Mesothelial cell of epicardium (in vitro differentiated cells): ENCODE measurements at places on chromosomes 1 and 21. TPM values are rescaled to one million over a fixed set of nuclear protein-coding genes. Genes with fewer than 3 reads are reported as not detected.

GRCh38 chr1:151963288-151963687, 30.4 kb downstream of the S100A10 start:
- DNase-seq, result no peak

GRCh38 chr1:234386122-234386521, 12.9 kb downstream of the COA6 start:
- no peak for DNase-seq

GRCh38 chr1:92728697-92729096, 56.2 kb downstream of the EVI5 start:
- DNase-seq, result no peak

GRCh38 chr1:37476460-37477197, 2.2 kb downstream of the ZC3H12A start:
- DNase-seq, result no peak

DNA sequence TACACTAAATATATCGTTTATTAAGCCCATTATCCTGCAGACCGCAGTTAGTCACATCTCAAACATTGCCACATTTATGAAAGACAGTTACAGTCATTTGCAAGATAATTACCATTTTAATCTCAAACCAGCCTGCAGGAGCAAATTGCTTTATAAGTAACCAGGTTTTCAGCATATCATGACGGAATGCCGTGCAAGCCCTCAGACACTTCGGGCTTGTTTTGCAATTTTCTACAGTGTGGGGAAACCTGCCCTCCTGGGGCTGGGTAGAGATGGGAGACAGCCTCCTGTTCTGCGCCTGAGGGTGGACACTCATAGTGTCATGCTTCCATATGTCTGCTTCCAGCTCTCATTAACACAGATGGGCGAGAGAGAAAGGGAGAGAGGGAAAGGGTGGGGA, 563.9 kb downstream of the NPHP4 start:
- no peak for DNase-seq

DNA sequence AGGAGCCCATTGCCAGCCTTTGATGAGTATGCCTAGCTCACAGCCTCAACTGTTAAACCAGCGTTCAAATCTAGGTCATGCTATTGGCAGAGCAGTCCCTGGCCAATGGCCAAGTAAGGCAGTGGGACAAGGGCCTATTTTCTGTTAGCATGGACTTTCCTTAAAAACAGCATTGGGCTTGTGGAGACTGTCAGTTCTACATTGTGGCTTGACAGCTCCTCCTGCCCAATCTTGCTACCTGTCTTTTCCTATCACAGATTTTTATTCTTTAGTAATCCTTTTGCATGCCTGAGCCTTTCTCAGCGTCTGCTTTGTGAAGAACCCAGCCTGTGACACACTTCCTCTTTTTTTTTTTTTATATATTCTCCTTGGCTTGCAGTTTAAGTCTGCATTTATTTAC, 56.4 kb downstream of the DIP2A start:
- DNase-seq, result no peak

DNA sequence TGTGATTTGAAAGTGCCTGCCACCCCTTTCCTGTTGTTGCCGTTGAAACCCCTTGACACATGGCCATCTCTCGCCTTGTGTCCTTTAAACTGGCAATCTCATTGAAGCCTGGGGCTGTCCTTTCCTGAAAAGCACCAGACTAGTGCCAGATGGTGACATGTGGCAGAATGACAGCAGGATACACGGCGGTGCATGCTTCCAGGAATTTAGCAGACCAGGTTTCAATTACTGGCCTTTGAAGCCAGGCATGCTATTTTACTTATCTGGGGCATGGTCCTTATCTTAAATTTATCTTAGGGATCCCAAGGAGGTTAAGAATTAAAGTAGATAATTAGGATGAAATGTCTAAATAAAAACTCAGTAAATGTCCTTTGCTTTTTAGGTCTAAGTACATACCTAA, 15.2 kb downstream of the PLPPR4 start:
- DNase-seq, result no peak

DNA sequence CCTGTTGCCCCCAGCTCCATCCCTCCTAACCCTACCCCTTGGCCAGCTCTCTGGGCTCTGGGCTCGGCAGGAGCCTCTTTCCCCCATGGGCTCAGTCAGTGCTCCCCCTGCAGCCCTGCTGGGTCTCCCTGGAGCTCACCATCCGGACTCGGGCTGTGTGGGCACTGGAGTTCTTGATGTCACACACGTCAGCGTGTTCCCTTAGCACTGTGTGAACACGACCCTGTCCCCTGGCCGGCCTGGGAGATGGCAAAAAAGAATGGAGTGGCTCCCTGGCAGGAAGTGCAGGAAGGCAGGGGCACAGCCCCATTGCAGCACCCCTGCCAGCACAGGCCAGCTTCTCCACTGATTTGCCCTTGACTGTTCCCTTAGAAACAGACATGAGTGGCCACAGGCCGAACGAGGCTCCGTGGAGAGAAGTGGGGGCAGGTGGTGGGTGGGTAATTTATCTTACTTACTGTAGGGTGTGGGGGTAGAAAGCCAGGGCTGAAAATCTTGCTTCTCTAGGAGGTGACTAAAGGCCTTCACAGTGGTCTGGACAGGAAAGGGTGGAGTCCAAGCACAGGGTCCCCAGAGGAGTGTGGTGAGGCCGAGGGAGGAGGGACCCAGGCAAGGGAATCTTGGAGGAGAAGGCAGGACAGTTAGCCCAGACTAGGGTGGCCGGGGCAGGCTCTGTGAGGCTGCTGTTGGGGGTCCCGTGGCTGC, 381.7 kb upstream of the VAMP3 start:
- peak; percentile 37 for DNase-seq

GRCh38 chr1:8599646-8600212, 217.7 kb downstream of the RERE start:
- no peak for DNase-seq

DNA sequence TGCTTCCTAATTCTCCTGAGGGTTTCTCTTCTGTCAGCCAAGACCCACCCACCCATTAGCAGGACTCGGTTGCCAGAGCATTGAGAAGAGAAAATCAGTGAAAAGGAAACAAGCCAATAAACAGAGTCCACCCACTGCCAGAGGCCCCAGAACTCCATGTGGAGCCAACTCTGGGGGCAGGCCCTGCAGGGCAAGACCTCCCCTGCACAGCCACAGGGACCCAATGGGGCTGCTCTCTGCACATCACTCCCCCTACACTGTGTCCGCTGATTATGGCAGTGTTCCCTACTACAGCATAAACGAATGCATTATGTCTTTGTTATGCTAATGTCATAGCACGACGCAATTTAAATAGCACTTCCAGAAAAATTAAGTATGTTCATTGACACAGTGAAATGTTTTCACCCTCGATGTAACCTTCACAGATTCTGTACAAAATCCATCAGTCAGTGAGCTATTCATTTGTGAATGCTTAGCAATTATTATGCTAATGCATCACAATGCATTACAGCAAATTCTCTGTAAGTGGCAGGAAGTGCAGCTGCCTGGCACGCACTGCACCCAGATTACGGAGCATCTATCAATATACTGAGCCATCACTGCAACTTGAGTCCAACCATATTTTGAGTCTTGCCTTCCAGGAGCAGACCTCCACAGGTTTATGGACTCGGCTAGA, 56.4 kb downstream of the GRIK3 start:
- DNase-seq, result no peak

DNA sequence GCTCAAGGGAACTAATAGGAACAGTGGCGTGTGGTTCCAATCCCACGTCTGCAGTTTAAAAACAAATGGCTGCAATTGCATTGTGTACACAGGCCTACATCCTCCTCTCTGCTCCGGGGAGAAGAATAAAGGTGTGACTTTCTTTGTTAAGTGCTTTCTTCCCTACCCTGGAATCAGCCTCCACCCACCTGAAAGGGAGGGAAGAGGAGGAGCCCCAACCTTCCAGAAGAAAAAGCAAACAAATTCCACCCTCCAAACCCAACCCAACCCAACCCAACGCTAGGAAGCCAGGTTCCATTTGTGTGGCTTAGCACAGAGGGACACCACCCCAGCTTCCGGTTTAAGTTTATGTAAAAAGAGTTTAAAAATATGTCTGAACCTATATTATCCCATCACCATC, 11.8 kb upstream of the BACE2 start:
- no peak for DNase-seq

- no peak for DNase-seq
Measured at GRCh38 chr1:226711976-226712741, 26.9 kb downstream of the ITPKB start.

DNA sequence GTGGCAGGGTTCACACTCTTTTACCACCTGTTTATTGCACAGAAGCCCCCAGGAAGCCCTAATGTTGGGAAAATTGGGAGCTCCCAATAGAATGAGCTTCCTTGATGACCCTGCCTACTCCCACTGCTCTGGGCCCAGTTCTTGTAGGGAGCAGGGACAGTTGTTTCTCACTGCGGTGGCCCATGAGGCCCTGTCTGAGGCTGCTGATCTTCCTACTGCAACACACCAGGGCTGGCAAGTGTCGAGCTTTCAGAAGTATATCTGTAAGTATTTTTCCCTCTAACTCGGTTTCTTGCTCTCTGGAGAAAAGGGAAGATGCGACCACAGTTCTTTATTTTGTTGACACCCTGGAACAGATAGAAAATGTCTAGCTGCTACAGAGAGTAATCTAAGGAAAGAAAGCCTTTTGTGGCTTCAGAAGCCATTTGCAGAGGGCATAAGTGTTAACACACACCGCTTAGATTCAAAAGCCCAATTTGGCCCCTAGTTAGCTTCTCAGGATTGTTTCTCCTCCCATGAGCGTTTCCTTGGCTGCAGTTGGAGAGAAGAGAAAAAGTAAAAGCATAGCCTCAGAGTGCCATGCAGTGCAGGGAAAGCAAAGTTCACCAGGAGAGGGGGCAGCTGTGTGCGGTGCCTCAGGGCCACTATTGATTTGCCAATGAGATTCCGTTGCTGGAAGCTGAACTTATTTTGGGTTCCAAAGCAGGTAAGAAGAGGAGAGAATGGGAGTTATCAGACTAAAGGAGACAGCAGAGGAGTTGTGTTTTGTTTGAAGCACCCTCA, 102.6 kb downstream of the SELENOF start:
- DNase-seq, result no peak

DNA sequence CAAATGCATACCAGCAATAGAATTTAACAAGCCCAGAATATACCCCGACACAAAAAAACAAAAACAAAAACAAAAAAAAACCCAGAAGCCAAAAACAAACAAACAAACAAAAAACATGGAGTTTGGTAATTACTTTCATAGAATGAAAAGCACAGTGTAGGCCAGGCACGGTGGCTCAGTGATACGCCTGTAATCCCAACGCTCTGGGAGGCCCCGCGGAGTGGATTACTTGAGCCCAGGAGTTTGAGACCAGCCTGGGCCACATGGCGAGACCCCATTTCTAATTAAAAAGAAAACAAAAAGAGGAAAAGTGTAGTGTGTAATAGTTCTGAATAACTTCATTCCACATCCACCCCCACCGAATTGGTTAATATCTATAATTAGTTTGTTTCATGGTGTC, 1265.7 kb downstream of the NCAM2 start:
- DNase-seq, result no peak

DNA sequence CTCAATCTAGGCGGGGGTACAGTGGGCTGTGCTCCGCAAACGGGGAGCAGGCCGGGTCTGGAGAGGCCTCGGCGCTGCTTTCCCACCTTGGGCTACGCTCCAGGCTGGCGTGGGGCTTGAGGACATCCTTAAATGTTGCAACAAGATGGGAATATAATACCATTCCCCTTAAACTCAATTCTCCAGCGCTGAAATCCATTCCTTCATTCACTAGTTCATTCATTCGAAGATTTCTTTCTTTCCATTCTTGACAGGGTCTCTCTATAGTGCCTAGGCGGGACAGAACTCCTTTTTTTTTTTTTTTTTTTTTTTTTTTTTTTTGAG, 261 bp upstream of the DPM3 start:
- DNase-seq, result no peak

GRCh38 chr1:221045842-221046831, 166.9 kb downstream of the HLX start:
- no peak for DNase-seq

DNA sequence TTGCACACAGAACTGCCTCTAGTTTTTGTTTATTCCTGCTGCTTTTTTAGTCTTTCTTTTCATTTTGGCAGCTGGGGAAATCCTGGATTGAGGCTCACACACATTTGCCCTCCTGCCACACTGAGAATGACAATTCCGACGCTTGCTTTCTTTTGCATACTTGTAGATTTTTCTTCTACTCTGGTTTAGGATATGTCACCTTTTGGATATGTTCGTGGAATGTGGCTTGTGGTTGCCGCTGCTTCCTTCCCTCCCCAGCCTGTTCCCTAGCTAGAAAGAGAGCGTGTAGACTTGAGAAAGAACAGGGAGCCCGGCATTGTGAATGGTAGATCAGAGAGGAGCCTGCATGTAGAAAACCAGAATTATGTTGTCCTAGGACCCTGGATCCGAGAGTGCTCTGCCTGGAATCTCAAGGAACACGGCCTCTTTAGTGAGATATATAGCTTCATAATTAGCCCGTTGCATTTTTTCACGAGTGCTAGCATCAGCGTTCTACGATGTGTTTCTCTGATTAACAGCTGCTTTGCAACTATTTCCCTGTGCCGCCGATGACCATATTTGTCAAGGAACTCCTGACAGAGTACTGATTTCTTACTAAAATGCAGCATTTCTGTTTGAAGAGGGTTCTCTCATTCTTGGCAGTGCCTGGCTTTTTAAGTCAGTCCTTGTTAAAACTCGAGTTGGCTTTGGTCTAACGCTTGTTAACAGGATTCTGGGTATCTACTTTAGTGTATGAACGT, 56.2 kb downstream of the PEX14 start:
- DNase-seq, result no peak

GRCh38 chr1:66258404-66259105, 275.4 kb upstream of the SGIP1 start:
- DNase-seq, result no peak

GRCh38 chr1:159598196-159598595, 10.6 kb downstream of the APCS start:
- no peak for DNase-seq

DNA sequence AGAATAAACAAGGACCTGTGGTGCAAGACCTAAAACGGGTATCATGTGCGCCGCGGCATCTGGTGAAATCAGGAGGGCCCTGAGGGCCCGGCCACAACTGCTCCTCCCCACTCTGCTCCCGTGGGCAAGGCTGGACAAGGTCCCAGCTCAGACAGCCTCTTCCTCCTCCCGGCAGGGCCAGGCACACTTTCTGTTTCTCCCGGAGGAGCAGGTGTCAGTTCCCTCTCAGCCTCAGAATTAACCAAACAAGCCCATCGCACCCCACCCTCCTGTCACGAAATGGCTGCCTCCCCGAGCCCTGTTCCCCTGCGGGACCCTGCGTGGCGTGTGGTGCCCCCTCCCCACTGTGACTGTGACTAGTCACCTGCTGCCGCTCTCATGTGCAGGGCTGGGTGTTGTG, 15.2 kb downstream of the PTTG1IP start:
- DNase-seq, result no peak

GRCh38 chr1:82466416-82466815, 665.7 kb downstream of the ADGRL2 start:
- no peak for DNase-seq

DCST1 gene
- total RNA-seq, result 0.58 TPM in 1 of 3 replicates, not detected in the others

USF1 gene
- 66.4 to 68.0 TPM (median 66.6 TPM) in 3 replicates for total RNA-seq

TRIM67 gene
- total RNA-seq, result 0.04 to 0.09 TPM (median 0.07 TPM) in 3 replicates

CGN gene
- 37.5 to 39.1 TPM (median 38.9 TPM) in 3 replicates for total RNA-seq

PGLYRP4 gene
- total RNA-seq, result 0.11 TPM in 1 of 3 replicates, not detected in the others

CD34 gene
- total RNA-seq, result 1.2 to 1.6 TPM (median 1.2 TPM) in 3 replicates

BSND gene
- total RNA-seq, result 0.05 to 0.09 TPM (median 0.09 TPM) in 3 replicates

FCAMR gene
- not detected in 3 replicates for total RNA-seq

LCE2C gene
- total RNA-seq, result not detected in 3 replicates

ACTL8 gene
- total RNA-seq, result not detected in 3 replicates

KIAA1614 gene
- 5.4 to 7.4 TPM (median 7.3 TPM) in 3 replicates for total RNA-seq

TLR5 gene
- 2.5 to 3.8 TPM (median 3.1 TPM) in 3 replicates for total RNA-seq

HES3 gene
- total RNA-seq, result not detected in 3 replicates
